ENCODE measurements at places on chromosomes 2 and 18.

DNA sequence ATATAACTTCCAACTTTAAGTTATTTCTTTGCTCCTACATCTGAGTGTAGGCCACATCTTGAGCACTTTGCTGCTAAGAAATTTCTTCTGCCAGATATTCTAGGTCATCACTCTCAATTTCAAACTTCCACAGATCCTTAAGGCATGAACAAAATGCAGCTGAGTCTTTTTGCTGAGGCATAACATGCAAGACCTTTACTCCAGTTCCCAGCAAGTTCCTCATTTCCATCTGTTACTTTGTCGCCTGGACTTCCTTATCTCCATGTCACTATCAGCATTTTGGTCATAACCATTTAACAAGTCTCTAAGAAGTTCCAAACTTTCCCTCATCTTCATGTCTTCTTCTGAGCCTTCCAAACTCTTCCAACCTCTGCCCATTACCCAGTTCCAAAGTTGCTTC lies 1077.3 kb upstream of the TMEFF2 start:
- DNase-seq, result no peak

- DNase-seq, result no peak
Observed at GRCh38 chr2:176446718-176447414, 177.6 kb downstream of the MTX2 start.

DNA sequence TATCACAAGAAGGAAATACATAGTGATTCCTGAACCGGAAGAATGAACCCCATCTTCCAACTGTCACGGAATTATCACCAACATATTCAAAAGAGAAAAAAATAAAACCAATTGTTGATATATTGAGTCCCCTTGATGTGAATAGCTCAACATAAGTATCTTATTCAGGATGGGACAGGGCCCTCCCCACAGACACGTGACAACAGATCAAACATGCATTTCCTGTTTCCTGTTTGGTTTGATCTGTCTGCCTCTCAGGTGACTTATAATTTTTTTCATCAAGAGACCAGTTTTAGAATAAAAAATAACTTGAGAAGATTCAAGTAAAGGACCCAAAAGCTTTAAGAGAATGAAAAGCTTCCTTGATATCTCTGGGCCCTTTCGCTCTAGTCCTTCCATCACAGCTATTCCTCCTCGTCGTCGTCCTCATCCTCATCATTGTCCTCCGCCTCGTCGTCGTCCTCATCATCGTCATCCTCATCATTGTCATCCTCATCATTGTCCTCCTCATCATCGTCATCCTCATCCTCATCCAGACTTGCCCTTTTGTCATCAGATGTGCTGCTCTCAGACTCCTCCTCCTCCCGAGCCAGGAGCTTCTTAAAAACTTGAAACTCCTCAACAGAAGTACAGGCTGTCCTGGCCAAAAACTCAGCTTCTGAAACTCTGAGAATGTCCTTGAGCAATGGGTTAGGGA lies 6.3 kb downstream of the MTERF4 start:
- DNase-seq, result no peak

- no peak for DNase-seq
Observed at GRCh38 chr18:36624451-36625167, 204.2 kb downstream of the TPGS2 start.

- DNase-seq, result no peak
Observed at GRCh38 chr2:237044281-237044680, 41.4 kb upstream of the COPS8 start.

GRCh38 chr2:219205165-219205538 lies 1.4 kb upstream of the ZFAND2B start:
- no peak for DNase-seq

DNA sequence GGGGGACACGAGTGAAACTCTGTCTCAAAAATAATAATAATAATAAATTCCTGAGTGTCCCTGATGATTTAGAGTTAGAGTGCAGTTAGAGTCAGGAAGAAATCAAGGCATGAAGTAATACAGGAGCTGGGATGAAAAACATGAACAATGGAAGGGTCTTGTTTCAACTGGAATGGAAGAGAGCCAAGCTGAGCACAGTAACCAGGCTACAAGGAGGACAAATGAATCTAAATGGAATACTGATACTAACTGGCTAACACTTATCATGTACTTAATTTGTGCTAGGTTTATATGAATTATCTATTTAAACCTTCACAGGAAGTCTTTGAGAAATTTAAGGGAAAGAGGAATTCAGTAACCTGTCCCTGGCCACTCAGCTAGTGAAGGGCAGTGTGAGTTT lies 38.8 kb upstream of the PSME4 start:
- DNase-seq, result no peak

DNA sequence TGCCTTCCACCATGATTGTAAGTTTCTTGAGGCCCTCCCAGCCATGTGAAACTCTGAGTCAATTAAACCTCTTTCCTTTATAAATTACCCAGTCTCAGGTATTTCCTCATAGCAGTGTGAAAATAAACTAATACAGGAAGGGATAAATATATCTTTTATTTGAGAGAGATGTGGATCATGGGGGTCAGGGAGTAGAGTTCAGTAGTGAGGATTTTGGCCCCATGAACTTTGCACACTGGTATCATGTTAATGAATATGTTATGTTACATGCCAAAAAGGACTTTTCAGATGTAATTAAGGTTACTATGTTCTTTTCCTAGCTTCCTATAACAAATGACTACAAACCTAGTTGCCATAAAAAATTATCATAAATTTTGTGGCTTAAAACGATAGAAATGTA lies 1393.7 kb downstream of the DSC3 start:
- DNase-seq, result no peak

- no peak for DNase-seq
Observed at GRCh38 chr2:95010718-95011117, 14.8 kb upstream of the MAL start.

DNA sequence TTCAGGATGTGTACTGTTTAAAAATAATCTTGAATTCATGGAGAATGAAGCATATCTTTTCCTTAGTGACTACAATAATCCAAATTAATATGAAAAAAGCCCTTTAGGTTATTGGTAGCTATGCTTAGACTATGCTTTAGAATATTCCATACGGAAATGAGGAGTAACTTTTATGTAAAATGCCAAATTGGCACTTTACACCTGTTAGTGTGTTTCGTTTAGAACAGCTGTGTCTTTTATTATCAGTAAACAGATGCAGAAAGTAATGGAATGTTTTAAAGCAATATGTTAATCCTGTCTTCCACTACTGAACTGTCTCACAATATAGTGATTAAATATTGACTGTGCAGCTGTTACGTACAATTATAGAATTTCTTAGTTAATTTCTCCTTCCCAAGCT lies 129.6 kb downstream of the PMS1 start:
- DNase-seq, result no peak

DNA sequence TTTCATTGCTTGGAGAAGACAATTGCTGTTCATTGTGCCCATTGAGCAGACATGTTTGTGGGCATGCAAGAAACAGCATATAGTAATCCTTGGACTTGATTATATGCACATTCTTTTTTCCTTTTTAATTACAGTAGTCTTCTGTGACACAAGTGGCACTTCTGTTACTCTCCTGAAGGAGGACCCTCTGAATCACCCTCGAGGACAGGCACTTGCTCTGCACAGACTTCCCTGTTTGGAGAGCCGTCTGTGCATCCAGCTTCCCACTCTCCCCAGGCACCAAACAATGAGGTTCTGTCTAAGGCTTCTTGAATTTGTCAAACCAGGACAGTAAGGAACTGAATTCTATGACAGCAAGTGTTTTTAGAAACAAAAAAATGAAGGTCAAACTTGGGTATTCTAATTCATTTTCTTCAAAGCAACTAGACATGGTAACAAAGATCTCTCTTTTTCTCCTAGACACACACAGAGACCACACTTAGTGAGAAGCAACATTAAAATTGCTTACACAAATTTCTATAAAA lies 844.6 kb upstream of the ID2 start:
- DNase-seq, result no peak

DNA sequence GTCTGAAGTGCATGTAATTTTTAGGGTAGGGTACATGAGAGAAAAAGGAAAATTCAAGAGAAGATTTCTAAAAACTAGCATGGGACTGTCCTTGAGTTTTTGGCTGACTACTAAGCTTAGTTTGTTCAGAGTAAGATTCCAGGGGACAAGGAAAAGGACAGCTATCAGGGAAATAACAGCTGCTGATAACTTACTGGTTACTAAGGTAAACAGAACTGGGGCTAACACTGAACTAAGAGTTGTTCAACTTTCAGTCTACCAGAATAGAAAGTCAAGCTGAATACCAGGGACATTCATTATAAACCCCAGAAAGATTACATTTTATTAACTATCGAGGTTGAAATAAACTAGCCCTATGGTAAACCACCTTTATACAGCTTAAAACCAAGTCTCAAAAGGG lies 261.8 kb upstream of the CYRIA start:
- DNase-seq, result no peak

GRCh38 chr2:40606862-40607261 lies 155.0 kb upstream of the SLC8A1 start:
- DNase-seq, result peak; percentile 3

DNA sequence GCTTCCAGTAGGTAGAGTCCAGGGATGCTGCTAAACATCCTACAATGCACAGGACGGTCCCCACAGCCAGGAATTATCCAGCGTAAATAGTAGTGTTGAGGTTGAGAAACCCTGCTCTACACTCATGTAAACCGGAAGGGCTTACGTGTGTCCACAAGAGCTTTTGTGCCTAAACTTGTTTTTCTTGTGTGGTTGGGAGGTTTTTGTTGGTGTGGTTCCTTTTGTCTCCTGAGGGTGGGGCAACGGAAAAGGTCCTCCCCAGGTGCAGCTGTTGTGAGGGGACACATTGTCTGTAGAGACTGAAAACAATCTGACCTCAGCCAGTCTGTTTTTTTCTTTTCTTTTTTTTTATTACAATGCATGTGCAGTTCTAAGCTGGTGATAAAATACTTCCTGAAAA lies 72.7 kb upstream of the MGAT5 start:
- DNase-seq, result no peak

DNA sequence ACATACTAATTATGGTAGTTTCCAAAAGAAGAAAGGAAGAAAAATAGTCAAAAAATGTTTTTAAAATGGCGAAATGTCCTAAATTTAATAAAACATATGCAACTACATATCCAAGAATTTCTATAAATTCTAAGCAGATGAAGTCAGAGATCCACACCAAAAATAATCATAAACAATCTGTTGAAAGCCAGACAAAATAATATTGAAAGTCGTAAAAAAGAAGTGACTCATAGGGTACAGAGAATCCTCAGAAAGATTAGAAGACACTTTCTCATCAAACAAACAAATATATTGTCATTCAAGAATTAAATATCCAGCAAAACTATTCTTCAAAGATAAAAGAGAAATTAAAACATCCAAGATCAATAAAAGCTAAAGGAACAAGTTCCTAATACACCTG lies 281.4 kb upstream of the ZNF804A start:
- DNase-seq, result no peak

GRCh38 chr2:26927221-26927620 lies 43.2 kb upstream of the MAPRE3 start:
- DNase-seq, result no peak

DNA sequence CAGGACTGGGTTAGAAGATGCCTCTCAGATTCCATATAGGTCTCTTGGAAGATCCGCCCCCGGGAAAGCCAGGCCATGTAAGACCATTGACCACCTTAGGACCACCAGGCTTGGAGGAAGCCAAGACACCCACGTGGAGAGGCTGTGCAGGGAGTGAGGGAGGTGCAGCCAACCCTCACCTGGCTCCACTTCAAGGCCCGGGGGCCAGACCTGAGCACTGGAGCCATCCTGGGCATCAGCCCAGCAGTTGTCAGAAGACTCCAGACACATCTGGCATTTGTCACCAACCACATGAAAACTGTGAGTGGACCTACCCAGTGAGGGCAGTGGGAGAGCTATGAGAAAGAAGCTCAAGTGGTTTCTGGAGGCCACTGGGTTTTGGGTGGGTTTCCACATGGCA lies 214.4 kb downstream of the MYT1L start:
- DNase-seq, result no peak

GRCh38 chr2:234678711-234679110 lies 181.8 kb upstream of the ARL4C start:
- peak; percentile 81 for DNase-seq

DNA sequence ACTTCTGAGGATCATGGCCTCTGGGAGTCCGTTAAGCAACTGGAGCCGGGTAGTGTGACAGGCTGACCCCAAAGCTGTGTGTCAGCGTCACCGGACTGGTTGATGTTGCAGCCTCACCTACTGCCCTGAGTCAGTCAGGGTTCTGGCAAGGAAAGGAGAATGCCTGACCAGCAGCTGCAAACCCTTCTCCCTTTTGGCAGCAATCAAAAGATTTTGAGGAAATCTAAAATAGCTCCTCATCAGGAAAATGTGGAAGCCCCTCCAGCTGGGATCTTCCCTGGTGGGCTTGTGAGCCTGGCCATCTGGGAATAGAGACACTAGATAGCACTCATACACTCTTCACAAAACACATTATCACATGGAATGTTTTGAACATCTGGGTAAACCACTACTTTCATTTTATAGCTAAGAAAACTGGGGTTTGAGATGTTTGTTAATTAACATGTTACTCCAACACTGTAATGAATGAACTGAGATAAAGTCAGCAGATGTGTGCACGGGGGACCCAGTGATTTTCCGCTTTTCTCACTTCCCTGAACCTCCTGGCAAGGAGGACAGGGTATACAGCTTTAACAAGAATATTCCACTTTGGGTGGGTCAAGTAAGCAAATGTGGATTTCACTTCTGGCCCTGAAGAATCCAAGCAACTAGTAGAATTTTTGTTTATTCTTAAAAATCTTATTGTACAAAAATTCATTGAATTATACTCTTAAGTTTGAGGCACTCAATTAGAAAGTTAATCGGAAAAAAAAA lies 24.7 kb downstream of the CLUL1 start:
- DNase-seq, result peak; percentile 47

- DNase-seq, result no peak
Observed at GRCh38 chr18:44386401-44386800, 294.3 kb upstream of the SETBP1 start.

- no peak for DNase-seq
Observed at GRCh38 chr2:98704499-98705332, 26.2 kb downstream of the MGAT4A start.

- no peak for DNase-seq
Observed at GRCh38 chr2:191854382-191855372, 7.8 kb upstream of the CAVIN2 start.

- peak; percentile 34 for DNase-seq
Observed at GRCh38 chr2:170425281-170425751, 247.4 kb downstream of the MYO3B start.

DNA sequence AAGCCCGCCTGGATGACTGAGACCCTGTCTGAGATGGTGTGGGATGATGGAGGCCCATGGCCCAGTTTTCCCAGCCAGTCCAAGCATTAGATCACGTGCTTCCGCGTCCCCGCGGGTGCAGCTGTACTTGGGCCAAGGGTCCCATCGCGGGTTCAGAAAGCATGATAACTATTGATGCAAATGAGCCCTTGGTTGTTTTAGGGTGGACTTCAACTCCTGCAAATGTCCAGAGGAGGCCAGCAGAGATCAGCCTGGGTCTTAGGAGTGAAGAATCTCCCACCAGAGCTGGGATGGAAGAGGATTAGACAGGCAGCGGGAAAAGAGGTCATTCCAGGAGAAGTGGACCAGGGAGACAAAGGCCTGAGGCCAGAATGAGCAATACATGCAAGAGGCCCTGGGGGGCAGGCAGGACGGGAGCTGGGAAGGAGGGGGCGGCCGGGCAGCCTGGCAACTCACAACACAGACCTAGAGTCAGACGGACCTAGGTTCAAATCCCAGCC lies 89.9 kb upstream of the TMEM247 start:
- DNase-seq, result no peak
